Hindlimb muscle (tissue), 1 donor: ENCODE measurements at places on chromosomes 16 and 17.

DNA sequence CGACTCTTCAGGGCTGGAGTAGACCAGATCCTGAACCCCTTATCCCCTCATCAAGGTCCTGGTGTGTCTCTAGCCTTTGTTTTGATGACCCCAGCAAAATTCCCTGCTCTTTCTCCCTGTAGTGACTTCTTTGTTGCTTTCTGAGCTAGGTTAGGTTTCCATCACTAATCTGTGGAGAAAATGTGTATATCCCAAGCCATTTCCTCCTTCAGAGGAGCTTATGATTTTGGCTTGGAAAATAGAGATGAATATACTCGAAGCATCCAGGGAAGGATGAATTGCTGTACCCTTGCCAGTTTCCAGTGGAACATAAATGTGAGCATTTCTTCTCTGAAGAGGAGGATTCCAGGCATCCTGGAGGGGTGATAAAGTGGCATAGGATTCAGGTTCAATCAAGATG lies 55.8 kb downstream of the KSR1 start:
- peak; percentile 66 for DNase-seq

DNA sequence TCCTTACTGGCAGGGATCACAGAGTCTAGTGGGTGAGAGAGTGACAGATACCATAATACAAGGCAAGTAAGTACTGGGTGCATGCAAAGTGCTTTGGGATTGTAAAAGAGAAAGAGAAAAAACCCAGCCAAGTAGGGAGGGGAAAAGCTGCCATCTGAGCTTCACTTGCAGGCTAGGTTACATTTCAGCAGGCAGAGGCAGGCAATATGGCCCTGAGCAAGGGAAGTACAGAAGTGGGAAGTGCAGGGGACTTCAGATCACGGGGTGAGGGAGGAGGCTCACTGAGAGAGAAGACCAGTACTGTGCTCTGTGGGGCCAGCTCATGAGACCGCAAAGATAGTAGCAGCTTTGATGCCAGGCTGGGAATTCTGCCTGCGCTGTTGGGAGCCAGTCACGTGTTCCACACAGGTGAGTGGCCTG lies 230.6 kb downstream of the MSI2 start:
- no peak for DNase-seq

GRCh38 chr16:4373356-4373908 lies 1.8 kb downstream of the VASN start:
- no peak for DNase-seq

DNA sequence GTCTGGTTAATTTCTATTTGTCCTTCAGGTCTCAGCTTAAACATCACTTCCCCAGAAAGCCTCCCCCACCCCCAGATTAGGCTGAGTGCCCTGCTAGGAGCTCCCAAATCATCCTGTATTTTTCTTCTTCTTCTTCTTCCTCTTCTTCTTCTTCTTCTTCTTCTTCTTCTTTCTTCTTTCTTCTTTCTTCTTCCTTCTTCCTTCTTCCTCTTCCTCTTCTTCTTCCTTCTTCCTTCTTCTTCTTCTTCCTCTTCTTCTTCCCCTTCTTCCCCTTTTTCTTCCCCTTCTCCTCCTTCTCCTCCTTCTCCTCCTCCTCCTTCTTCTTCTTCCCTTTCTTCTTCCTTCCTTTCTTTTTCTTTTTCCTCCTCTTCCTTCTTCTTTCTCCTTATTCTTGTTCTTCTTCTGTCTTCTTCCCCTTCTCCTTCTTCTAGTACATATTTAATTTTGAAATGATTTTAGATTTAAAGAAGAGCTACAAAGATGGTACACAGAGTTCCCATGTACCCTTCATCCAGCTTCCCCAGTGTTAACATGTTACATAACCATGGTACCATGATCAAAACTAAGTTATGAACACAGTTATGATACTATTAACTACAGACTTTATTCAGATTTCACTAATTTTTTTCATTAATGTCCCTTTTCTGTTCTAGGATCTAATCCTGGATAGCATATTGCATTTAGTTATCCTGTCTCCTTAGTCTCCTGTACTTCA lies 27.1 kb upstream of the DHX40 start:
- DNase-seq = no peak

GRCh38 chr16:31088459-31089183 lies at the start of gene PRSS53:
Gene PRSS53, minus strand, starts transcription at chr16:31088943. Its CDS starts 134 bp downstream, at chr16:31088809.
- no peak for DNase-seq

DNA sequence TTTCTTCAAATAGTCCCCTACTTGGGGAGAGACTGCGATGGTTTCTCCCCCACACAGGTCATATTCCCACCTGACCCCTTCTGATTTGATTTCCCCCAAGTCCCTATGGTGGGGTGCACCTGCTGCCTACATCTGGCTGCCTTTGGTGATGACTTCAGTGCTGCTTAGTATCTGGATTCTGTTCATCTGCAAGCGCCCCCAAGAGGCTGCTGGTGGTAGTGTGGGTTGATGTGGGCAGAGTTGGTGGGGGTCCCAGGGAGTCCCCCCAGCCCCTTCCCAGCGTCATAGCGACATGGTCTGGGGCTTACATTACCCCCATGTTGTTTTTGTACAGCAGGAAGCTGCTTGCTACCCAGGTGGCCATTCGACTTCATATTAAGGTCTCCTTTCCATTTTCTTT lies 99.2 kb downstream of the NTN1 start:
- no peak for DNase-seq

DNA sequence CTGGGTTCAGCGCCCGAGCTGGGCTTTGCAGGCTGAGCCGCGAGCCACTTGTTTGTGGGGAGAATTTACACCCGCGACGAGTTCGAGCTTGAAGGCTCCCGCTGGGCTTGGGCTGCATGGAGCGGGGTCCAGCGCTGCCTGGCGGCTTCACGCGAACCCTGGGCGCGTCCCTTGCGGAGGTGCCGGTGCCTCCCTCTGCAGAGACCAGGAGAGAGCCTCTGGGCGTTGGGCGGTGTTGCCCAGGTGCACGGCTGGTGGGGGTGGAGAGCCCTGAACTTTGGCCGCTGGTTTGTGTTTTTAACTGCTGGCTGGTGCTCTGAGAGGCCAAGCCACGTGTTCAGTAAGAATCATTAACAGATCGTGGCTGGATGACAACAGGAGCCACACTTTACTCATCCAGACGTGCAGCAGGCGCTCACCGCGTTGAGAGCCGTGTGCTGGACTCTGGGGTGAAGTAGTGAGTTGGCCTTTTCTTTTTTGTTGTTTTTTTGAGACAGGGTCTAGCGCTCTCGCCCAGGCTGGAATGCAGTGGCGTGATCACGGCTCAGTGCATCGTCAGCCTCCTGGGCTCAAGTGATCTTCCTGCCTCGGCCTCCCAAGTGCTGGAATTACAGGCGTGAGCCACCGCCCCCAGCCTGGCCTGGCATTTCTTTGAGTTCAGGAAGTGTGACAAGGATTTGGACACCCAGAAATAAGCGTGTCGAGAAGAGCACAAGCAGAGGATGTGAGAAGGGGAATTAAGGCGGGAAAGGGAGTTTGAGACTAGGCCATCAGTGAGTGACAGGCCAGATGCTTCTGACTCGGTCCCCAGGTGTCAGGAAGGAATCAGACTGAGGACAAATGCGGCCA lies 827 bp downstream of the CDK10 start:
- no peak for DNase-seq

GRCh38 chr16:73279451-73279850 lies 231.5 kb upstream of the ZFHX3 start:
- no peak for DNase-seq

DNA sequence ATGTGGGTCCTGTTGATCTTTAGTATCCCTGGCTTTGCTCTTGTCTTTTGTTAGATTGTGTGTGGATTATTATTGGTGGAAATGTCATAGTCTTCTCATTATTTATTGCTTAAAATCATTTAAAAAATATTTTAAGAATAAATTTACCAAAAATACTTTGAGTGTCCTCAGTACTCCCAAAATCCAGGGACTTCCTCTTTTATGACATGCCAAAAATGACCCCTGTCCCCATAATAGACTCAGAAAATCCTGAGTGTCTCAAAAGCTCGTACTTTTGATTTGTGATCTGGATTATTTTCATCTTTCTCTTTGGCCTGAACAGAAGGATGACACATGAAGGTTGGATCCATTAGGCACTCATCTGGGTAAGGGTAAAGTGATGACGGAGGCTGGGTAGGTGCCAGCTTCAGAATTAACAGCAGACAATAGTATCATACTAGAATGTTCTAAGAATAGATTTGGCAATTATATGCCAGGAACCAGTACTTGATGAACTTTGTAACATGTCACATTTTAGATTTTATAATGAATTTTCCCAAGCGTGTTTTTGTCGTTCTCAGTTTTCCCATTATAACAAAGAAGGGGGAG lies 602.2 kb upstream of the CDH8 start:
- DNase-seq = no peak

DNA sequence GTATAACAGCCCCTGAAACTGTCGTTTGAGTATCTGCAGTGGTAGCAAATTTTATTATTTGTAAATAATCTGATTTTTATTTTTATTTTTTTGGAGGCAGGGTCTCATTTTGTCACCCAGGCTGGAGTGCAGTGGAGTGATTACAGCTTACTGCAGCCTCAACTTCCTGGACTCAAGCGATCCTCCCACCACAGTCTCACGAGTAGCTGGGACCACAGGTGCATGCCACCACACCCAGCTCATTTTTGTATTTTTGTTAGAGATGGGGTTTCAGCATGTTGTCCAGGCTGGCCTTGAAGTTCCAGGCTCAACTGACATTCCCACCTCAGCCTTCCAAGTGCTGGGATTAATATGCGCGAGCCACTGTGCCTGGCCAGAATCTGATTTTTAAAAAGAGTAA lies 2.8 kb downstream of the NDEL1 start:
- DNase-seq = no peak

DNA sequence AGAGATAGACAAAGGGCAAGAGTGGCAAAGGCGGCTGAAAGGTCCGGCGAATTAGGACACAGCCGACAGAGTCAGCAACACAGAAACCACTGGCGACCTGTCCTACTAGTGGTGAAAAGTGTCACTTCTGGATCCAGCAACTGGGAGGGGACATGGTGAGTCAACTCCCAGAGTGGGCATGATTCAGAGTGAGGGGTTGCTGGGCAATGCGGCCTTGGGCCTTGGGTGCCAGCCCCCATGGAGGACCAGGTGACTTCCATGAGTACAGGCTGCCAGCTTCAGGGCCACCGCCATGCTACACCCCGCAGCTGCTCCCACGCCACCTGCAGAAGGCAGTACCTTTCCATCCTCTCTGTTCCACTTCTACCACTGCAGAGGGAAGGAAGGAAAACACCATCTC lies 110.6 kb downstream of the ZFHX3 start:
- DNase-seq = no peak

GRCh38 chr16:66913081-66913480 lies 5.6 kb downstream of the CDH16 start:
- no peak for DNase-seq

- DNase-seq = no peak
Observed at GRCh38 chr17:74001145-74001544, 202.3 kb upstream of the RPL38 start.

DNA sequence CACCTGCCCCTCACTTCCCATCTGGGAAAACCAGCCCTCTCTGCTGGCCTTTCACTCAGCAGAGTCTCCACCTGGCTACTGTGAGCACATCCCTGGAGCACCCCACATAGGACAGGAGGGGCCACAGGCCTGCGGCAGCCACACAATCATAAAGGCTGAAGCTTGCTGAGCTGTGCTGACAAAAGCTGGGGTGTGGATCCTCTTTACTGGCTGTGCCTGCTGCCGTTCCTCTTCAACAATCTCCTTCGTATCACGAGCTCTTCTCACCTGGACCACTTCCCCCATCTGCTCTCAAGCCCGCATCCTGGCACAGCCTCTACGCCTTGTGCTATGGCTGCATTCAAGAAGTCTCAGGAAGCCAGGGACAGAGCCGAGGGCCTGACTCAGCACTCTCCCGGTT lies 86.1 kb downstream of the ZNF778 start:
- DNase-seq = no peak

- DNase-seq = no peak
Observed at GRCh38 chr17:63075969-63076368, 109.9 kb downstream of the TANC2 start.

DNA sequence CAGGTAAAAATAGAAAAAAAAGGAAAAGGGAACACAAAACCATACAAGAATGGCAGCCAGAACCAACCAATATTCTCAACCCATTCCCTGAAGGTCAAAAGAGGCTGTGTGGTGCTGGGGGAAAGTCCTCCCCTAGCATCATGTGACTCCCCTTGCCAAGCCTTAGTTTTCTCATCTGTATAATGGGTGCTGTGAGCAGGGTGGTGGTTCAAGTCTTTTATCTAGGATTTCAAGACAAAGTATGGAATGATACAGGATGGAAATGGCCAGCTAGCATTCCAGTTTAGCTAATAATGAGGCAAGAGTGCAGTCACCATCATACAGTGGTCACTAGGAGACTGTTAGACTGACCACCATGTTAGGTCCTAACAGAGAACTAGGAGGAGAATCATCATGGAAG lies 20.7 kb downstream of the PSMB3 start:
- no peak for DNase-seq

DNA sequence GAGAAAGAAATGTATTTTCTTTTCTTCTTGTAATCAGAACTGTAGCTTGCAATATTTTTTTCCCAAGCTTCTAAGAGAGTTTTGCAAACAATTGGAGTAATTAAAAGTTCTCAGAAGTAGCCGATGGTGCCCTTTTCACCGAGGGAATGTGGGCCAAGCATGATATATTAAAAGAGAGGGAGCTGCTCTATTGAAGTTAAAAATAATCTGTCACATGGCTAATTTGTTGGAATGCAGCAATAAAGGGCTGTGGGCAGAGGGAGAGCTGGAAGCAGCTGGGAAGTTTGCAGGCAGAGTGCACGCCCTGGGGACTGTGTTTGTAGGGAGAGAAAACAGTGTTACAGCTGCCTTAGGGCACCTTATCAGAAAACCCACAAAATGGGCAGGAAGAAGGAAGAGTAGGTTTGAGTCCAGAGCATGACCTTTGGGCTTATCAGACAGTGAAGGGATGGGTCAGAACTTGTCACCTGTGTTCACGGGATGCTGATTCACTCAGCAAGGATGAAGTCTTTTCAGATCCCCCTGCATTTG lies 18.5 kb upstream of the TERF2 start:
- DNase-seq = no peak

DNA sequence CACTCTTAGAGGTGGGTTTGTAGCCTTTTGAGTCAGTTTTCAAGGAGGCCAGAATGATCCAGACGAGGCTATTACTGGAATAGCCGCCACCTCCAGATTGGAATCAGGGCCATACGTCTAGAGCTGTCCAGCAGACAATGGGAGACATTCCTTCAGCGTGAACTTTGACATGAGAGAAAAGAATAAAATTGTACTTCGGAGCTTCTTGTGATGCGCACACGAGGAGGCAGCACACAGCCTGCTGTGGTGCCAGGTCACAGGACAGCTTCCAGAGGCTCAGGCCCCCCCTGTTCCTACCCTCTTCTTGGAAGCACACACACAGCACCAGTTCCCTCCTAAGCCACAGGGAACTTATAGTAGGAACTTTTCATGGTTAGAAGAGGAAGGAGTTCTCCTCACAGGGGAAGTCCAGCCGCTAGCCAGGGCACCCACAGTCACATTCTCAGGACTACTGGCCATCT lies 81.0 kb downstream of the VPS53 start:
- DNase-seq = peak; percentile 35

DNA sequence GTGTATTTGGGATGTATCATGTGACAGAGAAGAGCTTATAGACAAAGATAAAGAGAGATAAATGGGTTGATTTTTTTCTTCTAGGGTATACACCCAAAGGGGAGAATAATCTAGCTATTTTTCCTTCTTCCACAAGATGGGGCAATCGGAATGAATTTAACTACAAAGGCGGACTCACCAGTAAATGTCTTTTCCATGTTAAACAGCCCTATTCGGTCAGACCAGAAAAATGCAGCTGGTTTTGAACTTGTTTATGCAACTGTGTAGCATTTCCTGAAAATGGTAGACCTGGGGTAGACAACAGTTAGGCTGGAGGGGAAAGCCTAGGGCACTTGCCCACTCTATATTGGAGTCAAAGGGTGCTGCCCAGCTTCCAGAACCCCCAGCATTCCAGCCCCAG lies 477.1 kb downstream of the TOX3 start:
- peak; percentile 43 for DNase-seq
